ENCODE measurements at places on chromosomes 2 and 18.
A peak's percentile ranks its signal among the peaks of the same experiment; 100 is the strongest.

DNA sequence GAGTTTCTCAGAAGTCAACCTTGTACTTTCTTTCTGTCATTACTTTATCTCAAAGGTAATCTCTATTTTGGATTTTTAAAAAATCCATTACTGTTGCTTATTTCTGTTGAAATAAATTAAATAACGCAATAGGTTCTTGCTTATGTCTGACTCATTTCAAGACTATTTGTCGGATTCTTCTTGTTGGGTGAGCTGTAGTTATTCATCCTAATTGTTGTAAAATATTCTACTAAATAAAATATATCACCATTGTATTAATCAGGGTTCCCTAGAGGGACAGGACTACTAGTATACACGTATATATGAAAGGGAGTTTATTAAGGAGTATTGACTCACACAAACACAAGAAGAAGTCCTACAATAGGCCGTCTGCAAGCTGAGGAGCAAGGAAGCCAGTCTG is 403.9 kb upstream of the CYRIA start:
- DNase-seq = no peak

GRCh38 chr2:128623776-128624761 is 305.4 kb upstream of the HS6ST1 start:
- DNase-seq = peak; percentile 66

GRCh38 chr18:49170925-49171505 is 220.2 kb upstream of the SMAD7 start:
- DNase-seq = no peak

DNA sequence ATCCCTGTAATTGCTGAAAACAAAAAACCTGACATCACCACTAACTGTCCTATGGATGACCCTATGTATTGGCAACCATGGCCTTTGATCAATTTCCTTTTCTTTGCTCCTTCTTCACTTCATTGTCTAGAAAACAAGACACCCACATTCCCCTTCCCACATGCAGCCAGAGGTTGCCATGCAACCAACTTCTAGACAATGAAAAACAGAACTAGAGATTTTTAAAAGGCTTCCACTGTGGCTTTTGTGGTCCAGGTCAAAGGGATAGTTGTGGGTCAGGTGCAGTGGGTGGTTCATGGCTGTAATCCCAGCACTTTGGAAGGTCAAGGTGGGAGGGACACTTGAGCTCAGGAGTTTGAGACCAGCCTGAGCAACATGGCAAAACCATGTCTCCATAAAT is 139.3 kb upstream of the DOK6 start:
- no peak for DNase-seq

GRCh38 chr2:26492749-26493515 is 15.0 kb upstream of the OTOF start:
- DNase-seq = no peak

DNA sequence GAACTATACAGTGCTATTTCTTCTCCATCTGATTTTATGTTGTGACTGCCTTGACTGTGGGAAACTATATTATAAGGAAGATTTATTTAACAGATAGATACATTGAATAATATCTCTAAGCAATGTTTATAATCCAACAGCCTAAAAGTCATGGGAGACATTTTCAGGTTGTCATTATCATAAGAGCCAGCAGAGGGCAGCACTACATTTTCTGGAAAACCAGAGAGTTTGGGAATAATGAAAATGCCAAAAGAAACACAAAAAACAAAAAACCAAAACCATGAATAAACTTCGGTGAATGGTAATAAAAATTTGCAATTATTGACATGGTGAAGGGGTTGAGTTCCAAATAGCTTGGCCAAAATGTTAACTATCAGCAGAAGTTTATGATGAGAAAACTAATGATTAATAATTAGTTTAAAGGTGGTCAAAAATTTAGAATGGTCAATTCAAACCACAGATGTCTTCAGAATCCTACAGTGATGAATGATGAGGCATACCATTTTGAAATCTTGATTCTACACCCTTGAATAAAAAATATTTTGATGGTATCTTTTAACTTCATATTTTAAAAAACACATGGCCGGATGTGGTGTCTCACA is 4.7 kb downstream of the EEF1B2 start:
- DNase-seq = peak; percentile 61

DNA sequence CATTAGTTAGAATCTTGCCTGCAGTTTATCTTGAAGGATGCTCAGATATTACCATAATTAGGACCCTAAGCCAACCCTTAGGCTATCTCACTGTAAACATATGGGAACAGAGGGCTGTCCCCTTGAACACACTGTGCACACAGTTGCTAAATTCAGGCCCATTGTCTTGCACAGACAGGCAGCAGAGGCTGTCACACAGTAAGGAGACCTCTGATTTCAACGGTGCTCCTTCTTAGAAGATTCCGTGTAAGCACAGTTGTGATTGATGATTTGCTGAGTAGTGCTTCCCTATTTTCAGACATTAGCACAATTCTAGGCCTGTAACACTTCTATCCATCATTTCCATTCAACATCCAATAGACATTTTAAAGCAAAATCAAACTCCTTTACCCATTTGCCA is 108.0 kb downstream of the RNF152 start:
- no peak for DNase-seq

GRCh38 chr18:76859474-76860339 is 37.4 kb downstream of the ZNF236 start:
- no peak for DNase-seq

GRCh38 chr18:61764381-61764780 is 128.4 kb downstream of the RNF152 start:
- no peak for DNase-seq

GRCh38 chr2:158781353-158781961 is 13.7 kb upstream of the DAPL1 start:
- no peak for DNase-seq

GRCh38 chr2:29865512-29865911 is 55.9 kb downstream of the ALK start:
- no peak for DNase-seq
